ENCODE measurements at places on chromosomes 5 and 9.

GRCh38 chr9:119357336-119358096 lies 11.7 kb downstream of the BRINP1 start:
- DNase-seq: no peak

DNA sequence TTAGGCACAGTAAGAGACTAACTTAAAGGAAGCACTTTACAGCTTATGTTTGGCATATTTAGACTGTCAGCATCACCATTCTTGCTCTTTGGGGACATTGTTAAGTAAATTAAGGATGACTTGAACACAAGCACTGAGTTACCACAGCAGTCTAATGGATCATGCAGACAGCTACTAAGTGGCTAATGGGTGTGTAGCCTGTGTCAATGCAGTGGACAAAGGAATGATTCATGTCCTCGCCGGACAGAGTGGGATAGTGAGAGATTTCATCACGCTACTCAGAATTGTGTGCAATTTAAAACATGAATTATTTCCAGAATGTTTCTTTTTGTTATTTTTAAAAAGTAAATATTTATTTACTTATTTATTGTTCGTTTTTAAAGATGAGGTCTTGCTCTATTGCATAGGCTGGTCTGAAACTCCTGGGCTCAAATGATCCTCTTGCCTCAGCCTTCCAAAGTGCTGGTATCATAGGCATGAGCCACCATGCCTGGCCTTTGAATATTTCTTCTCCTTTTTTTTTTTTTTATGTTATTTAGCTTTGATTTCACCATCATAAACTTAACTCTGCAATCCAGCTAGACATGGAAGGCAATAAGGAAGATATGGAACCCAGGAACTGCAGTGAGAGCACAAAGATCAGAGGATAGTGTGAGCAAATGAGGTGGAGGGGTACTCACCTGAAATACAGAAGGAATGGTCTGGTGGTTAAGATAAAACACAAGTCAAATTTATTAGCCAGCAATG lies 53.0 kb upstream of the KLF4 start:
- DNase-seq: no peak

GRCh38 chr9:138117101-138117750 lies 239.6 kb downstream of the CACNA1B start:
- no peak for DNase-seq

DNA sequence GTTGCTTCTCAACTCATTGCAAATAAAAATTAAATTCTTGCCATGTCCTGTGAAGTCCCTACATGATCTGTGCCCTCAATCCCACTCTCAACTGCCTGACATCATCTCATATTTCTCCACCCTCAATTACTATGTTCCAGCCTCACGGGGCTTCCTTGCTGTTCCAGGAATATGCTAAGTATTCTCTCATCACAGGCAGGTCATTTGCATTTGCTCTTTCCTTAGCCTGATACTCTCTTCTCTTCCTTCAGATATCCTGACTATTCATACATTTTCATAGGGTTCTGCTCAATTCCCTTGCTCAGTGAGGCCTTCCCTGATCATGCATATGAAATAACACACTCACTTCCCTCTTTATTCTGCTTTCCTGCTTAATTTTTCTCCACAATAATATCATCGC lies 135.1 kb upstream of the DAB2 start:
- DNase-seq: no peak

DNA sequence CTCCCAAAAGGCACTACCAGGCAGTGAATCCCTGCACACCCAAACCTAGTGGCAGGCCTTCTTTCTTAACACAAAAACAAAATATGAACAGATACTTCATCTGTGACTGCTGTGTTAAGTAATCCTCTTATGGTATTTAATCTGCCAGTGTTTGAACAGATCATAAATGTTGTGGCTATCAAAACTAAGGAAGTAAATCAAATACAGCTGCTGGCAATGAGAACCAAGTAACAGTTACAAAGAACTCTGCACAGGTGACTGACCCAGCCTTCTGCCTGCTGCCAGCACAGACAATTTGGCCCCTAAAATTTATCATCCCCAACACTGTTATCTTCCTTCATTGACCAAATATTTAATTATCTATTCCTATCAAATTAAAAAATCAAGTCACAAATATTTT lies 78.0 kb downstream of the GNAQ start:
- DNase-seq: no peak

DNA sequence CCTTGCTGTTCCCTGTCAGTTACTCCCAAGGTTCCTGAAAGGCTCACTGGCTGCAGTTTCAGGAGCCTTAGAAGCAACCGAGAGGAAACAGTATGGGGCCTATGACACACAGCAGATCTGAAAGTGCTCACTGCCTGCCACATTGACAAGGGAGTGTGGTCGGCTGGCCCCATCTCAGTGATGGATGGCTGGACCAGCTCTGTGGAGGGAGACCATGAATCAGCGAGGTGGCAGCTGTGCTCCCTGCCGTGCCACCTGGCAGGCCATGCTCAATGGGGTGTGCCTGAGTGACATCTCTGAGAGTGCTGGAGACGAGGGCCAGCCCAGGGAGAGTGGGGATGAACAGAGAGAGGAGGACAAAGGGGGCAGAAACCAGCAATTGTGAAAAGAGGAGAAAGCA lies 49.1 kb downstream of the DOCK2 start:
- no peak for DNase-seq

DNA sequence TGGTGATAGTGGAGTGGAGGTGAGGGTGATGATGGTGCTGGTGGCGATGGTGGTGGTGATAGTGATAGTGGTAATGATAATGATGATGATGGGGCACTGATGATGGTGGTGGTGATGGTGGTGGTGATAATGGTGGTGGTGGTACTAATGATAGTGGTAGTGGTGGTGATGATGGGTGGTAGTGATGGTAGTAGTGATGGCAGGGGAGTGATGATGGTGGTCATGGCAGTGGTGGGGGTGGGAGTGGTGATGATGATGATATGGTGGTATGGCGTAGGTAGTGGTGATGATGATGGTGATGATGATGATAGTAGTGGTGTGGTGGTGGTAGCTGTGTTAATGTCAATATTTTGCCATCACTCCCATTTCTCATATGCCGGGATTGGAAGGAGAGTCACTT lies 44.5 kb upstream of the ORM1 start:
- no peak for DNase-seq

GRCh38 chr5:61578858-61579503 lies 246.9 kb downstream of the ZSWIM6 start:
- no peak for DNase-seq

GRCh38 chr9:118701985-118702384 lies 667.2 kb downstream of the BRINP1 start:
- DNase-seq: no peak

DNA sequence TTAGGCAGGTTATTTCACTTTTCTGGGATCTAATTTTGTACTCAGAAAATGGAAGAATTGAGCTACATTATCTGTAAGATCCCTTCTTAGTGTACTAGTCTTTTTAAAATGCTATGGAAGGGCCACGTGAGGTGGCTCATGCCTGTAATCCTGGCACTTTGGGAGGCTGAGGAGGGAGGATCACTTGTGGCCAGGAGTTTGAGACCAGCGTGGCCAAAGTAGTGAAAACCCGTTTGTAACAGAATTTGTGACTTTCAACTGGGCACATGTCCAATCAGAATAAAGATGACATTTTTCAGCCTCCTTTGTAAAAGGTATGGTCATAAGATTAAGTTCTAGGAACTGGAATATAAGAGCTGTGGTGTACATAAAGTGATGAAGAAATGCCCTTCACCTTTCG lies 3.1 kb upstream of the RAB3C start:
- DNase-seq: no peak

All from activated gamma-delta T cell (primary cell).